Stimulated activated CD4-positive, alpha-beta T cell treated with anti-CD3 and anti-CD28 coated beads, Interleukin-2, amount 100 ng/mL, for 4 hours (primary cell): ENCODE measurements at places on chromosomes 6 and 20.

DNA sequence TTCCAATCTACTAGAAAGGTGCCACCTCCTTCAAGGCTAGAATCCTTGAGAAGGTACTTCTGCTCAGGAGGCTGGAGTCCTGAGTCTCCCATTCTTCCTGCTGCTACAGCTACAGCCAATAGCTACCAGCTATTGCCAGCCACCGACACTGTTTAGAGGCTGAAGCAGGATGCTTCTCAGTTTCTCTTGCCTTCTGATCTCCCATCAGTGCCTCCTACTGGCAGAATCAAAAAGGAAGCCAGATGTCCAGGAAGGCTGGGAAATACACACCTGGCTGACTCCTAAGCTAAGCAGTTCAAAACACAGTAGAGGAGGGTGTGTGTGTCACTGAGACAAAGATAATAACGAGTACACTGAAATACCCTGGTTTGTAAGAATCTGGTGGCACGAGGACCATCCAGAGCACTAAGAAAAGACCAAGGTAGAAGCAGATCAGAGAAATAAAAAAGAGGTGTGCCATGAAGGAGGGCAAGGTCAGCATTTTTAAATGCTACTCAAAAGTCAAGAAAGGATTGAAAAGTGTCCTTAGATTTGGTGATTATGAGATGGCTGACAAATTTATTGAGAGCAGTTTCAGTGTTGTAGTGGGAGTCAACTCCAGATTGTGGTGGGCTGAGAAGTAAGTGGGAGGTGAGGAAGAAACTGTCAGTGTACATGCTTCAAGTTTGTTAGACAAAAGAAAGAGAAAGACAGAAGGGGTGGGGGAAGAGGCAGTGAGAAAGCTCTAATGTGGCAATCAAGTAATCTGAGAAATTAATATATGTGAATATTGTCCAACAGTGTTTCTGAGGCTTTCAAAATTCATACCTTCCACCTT lies 2.3 kb upstream of the HLA-DMA start:
- no peak for DNase-seq

- no peak for DNase-seq
These were observed 164.0 kb downstream of the GMDS start for GRCh38 chr6:2081155-2082138.

- DNase-seq, result no peak
These were observed 59.9 kb downstream of the MACROD2 start for GRCh38 chr20:14055127-14055742.

- no peak for DNase-seq
These were observed 9.1 kb downstream of the CST5 start for GRCh38 chr20:23870461-23870860.

GRCh38 chr6:68615938-68616337 lies 19.1 kb upstream of the ADGRB3 start:
- no peak for DNase-seq

- DNase-seq, result peak; percentile 69
These were observed 768 bp upstream of the FYN start for GRCh38 chr6:111874025-111874415.

GRCh38 chr20:9087531-9088217 lies 18.8 kb downstream of the PLCB4 start:
- no peak for DNase-seq

GRCh38 chr6:16483315-16483875 lies 245.0 kb downstream of the GMPR start:
- DNase-seq, result no peak

- no peak for DNase-seq
These were observed 193.6 kb downstream of the NFATC2 start for GRCh38 chr20:51348876-51349275.

- no peak for DNase-seq
These were observed 367.1 kb downstream of the PREX1 start for GRCh38 chr20:48460681-48461080.

GRCh38 chr6:53168516-53169267 lies 20.1 kb upstream of the GCM1 start:
- DNase-seq, result no peak

DNA sequence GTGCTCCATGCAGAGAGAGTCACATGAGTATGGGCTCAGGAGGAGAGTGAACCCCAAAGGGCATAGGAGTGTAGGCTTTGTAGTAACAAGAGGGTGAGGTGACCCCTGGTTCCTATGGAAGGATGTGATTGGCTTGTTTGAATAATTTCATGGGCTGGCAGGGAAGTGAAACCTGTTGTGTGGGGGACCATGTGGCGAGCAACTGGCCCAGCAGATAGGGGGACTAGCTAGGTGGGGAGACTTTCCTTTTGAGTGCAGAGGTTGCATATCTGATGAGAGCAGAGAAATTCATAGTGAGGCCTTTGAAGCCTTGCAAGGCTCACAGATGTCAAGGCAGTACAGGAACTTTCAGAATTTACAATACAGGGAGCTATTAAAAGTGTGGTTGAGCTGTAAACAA lies 247.9 kb upstream of the SLC35B3 start:
- no peak for DNase-seq

DNA sequence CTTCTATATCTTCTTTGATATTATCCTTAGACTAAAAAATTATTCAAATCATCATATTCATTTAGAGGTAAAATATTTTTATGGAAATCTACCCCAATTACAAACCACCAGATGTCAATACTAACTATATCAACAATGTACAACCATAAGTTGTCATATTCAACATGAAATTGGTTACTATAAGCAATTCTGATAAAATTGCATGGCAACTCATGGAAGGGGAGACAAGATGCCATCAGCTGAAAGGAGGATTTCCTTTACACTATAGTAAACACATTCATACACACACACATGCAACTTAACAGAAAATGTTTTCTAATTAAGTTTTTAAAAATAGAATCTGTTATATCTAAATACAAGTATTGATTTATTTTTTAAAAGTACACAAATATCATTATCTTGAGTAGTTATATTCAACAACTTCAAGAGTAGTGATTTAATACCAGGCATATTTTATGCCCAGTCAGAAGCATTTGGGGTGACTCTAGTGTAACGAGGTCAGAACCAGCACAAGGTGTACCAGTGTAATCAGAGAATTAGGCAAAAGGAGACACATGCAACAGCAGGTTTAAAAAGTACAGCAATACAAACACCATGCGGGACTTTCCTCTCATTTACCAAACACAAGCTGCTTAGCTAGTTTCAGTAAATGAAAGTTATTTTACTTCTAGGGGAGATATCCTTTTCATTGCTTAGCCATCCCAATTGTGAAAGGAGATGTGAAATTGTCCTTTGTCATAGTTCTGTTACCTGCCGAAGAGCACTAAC lies 1.0 kb downstream of the FILIP1 start:
- DNase-seq, result no peak

DNA sequence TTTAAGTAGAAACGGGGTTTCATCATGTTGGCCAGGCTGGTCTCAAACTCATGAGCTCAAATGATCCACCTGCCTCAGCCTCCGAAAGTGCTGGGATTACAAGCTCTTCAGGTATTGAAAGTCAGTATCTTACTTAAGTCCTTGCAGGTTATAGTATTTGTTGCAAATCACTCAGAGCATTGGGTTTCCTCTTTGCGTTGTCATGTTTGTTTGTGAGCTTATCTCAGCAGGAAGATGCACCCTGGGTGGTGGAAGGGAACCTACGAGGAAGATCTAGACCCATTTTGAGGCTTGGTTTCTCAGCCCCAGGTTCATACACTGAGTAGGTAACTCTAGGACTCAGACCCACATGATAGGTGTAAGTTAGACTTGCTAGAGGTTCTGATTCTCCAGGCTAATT lies 18.6 kb downstream of the MYH7B start:
- DNase-seq, result no peak

GRCh38 chr6:116108836-116109235 lies 8.2 kb downstream of the NT5DC1 start:
- DNase-seq, result no peak

GRCh38 chr20:57315083-57315975 lies 14.3 kb upstream of the SPO11 start:
- DNase-seq, result no peak

- DNase-seq, result no peak
These were observed 669.3 kb upstream of the GJE1 start for GRCh38 chr6:141463237-141463977.

GRCh38 chr6:170420791-170421776 lies 114.5 kb downstream of the FAM120B start:
- DNase-seq, result no peak

DNA sequence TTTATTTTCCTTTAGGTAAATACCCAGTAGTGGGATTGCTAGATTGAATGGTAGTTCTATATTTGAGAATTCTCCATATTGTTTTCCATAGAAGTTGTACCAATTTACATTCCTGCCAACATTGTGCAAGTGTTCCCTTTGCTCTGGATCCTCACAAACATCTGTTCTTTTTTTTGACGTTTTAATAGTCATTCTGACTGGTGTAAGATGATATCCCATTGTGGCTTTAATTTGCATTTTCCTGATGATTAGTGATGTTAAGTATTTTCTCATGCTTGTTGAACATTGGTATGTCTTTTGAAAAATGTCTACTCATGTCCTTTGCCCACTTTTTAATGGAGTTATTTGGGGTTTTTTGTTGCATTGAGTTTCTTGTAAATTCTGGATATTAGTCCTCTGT lies 85.6 kb downstream of the UBE3D start:
- DNase-seq, result no peak

DNA sequence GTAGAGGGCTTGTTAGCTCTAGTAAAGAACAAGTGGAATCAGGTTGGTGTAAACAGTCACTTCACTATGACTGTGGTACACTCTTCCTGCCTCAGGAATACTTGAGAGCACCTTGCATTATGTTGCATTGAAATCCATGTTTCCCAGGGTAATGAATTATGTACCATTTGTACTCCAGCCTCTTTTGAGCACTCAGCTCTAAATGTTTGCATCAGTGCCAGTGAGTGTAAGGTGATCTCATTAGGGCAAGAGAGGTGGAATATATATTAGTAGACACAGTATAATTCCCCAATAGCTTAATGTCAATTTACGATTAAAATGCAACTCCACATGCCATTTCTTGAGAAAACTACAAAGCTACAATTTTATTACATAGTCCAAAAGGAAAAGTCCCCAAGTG lies 319.6 kb upstream of the POU3F2 start:
- no peak for DNase-seq

- DNase-seq, result no peak
These were observed 845.9 kb downstream of the EYS start for GRCh38 chr6:64861039-64861651.

DNA sequence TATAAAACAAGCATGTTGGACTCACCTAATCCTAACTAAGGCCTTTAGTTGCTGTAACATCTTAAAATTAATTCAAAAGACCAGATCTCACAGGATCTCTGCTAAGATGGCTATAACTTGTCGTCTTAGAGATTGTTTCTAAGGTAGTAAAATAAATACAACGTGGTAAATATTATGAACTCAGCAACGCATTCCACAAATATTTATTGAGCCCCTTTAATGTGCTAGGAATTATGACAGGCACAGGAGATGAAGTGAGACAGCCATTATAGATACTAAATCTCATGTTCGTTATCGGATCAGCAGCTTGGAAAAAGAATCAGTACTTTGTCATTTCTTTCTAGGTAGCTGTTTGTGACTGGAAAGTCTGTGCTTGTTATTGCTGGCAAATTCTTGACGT lies 20.9 kb upstream of the MCM3 start:
- no peak for DNase-seq

DNA sequence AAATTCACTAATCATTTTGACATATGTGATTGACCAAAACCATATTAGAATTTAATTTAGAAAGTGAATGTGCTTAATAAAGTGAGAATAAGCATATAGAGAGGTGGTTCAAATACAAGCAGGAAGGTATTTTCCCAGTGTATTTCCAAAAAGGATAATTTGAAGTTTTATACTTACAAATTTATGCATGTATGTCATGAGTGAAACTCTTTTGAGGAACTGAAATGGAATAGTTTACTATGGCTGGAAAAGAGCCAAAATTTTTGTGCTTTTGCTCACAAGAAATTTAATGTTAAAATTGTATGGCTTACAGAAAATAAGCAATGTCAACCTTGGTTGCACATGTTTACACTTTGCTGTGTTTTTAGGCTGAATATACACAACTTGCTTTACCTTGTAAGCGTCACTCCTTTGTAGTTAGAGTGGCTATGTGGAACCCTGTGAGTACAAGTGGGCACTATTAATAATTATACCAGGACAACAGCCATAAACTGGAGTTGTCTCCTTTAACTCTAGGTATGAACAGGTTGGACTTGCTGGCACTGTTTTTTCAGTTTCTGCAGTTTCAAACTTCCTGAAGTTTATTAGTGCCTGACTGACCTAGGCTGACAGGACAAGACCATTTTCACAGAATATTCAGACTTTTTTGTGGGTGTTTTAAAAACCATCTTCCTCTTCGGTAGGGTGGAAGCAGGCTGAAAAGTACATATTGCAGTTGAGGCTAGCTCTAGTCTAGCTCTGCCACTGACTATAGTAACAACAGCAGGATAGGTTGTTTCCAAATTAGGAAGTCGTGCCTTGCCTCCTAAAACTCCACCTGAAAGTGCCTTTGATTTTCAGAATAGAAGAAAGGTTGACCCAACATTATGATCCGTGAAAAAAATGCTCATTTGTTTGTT lies 6.0 kb downstream of the AFDN start:
- no peak for DNase-seq

- no peak for DNase-seq
These were observed 60.8 kb upstream of the UNC93A start for GRCh38 chr6:167230288-167230687.

DNA sequence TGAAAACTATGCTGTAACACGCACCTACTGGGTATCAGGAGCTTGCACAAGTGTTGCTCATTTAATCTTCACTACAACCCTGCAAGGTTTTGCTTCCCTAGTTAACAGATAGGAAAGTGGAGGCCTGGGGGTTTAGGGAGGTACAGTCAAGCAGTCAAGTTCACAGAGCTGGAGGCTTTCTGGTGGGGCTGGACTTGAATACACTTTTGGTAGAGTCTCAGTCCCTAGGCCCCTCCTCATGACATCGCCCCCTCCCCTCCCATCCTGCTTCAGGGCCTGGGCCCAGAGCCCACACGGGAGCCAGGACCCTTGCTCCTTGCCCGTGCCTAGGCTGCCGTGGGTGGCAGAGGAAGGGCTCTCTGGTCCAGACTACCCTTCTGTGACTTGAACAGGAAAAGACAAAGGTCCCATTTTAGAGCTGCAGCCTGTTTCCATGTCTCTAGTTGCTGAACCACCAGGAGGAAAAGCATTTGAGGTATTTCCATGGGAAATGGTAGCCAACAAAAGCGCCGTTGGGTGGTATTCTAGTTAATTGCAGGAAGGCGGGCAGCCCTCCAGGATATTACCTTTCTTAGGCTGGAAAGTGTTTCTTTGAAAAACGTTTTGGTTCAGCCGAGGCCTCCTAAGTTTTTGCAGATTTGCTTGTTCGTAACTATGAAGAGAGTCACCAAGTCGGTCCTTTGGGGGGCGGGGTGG lies 84.9 kb downstream of the CDC5L start:
- no peak for DNase-seq

- no peak for DNase-seq
These were observed 12.4 kb downstream of the TPMT start for GRCh38 chr6:18142591-18142861.

DNA sequence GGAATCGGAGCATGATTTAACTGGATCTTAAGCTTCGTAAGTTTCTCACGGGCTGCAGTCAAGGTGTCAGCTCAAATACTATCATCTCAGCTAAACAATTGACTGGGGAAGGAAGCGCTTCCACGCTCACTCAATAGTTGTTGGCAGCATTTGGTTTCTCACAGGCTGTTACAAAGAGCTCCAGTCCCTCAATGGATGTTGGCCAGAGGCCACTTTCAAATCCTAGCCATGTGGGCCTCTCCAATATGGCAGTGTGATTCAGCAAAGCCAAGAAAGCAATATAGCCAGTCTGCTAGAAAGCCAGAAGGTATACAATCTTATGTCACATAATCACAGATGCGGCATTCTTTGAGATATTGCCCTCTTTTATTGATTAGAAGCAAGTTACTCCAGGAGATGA lies 98.3 kb upstream of the PHACTR1 start:
- DNase-seq, result no peak

- DNase-seq, result no peak
These were observed 108.5 kb upstream of the KCNK16 start for GRCh38 chr6:39430871-39431523.
